ENCODE measurements at places on chromosomes 7 and 10. TPM values are rescaled to one million over a fixed set of nuclear protein-coding genes. Genes with fewer than 3 reads are reported as not detected.

DNA sequence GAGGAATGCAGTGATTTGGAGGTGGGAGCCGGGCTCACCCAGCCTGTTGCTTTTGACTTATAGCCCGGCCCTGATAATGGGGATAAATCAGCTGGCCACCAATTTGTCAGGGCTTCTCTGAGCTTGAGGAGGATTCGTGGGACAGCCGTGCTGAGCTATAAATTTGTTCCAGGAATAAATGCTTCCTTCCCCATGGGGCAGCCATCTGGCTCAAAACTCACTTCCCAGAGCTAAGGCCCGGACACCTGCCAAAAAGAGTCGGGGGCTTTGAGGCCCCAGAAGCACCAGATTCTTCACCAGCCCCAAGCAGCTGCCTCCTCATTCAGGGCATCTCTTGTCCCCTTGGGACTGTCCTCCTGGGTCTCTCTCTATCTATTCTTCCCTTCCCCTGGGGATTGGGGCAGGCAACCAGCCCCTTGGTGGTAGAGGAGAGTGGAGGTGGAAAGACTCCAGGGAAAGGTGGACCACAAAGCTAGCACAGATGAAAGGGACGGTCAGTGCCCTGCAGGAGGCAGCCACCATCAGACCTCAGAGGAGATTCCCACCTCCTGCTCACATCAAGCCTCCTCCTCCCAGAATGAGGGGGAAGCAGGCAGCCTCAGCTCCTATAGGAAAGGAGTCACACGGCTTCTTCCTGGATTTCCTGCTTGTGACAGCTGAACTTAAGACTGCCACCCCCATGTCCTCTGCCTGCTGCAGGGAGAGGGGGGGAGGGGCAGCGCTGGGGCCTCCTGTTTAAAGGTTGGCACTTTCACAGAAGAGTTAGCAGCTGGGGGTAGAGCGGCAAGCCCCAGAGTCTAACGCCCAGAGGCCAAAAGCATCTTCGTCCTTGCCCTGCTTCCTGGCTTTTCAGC is 44.2 kb upstream of the LRRC4 start:
- DNase-seq, result no peak

DNA sequence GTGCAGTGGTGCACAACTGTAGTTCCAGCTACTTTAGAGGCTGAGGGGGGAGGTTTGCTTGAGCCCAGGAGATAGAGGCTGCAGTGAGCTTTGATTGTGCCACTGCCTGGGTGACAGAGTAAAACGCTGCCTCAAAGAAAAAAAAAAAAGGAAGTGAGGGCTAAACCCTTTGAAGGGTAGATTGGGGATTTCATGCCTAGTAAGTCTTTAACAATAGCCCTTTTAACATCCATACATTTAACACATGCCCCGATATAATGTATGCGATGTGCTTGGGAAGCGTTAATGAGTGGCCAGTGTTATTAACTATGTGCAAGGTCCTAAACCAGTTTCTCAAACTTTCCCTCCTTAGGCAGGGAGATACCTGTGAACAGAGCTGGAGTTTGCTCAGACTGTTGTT is 229.2 kb upstream of the HPS1 start:
- no peak for DNase-seq

GRCh38 chr10:109974504-109975191 is 33.1 kb upstream of the ADD3 start:
- DNase-seq, result no peak

DNA sequence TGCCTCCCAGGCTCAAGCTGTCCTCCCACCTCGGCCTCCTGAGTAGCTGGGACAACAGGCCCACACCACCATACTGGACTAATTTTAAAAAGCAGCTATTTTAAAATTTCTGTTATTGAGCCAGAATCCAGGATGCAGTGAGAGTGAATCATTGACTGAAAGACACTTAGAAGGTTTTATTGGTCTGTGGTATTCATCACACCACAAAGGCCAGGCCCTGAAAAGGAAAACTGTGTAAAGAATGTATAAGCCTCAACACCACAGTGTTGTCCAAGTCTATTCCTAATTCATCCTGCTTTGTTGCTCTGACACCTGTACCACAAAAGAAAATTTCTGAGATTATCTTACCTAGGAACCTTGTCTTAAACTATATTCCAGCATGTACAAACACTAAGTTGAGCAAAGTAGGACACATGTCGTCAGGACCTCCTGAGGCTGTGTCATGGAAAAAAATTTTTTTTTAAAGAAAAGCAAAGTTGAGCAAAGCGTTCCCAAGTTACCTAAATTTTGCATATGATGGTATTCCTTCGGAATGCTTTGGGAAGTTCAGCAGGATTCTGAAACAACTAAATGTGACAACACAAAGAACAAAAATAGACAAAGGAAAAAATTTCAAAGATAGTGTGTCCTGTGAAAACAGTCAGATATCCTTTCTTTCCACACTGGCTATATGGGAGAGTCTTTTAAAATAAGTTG is 129.6 kb upstream of the MKLN1 start:
- no peak for DNase-seq

GRCh38 chr10:78650122-78650521 is 418.6 kb upstream of the ZMIZ1 start:
- DNase-seq, result no peak

GRCh38 chr10:6796231-6796630 is 216.2 kb upstream of the PRKCQ start:
- no peak for DNase-seq

- no peak for DNase-seq
Observed at GRCh38 chr10:72285972-72286521, 12.3 kb downstream of the DDIT4 start.

DNA sequence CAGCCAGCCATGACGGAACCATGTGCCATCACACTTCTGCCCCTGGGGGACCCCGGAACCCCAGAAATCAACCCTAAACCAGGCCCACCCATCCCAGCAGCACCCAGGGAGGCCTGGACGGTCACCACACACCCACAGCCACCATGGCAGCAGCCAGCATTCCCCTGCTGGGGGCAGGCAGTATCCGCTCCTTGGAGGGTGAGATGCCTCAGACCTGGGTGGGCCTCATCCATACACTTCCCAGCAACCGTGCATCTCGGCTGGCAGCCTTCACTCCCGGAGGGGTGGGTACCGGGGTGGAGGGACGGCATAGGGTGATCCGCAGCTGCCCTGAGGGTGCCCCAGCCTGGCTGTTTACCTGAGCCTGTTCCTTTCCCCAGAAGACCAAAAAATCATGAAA is 69.1 kb upstream of the FAM20C start:
- no peak for DNase-seq

- peak; percentile 85 for DNase-seq
Observed at GRCh38 chr7:156640949-156641485, 443 bp downstream of the RNF32 start.

- DNase-seq, result no peak
Observed at GRCh38 chr7:81925530-81925929, 155.7 kb upstream of the HGF start.

DNA sequence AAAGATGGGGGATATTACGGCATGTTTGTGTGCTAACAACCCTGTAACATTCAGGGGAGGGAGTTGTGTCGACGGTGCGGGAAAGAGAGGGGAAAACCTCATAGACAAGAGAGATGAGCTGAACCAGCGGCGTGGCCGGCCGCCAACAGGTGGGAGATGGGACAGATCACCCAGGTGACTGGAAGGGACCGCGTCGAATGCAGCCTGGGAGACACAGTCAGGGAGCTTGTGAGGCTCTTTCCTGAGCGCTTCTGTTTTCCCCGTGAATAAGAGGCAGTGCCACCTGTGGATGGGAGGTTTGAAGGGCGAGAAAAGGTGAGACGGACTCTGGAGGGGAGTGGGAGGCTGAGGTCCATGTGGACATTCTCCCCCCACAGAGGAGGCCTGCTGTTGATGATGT is 9.9 kb upstream of the PRKAG2 start:
- peak; percentile 52 for DNase-seq

DNA sequence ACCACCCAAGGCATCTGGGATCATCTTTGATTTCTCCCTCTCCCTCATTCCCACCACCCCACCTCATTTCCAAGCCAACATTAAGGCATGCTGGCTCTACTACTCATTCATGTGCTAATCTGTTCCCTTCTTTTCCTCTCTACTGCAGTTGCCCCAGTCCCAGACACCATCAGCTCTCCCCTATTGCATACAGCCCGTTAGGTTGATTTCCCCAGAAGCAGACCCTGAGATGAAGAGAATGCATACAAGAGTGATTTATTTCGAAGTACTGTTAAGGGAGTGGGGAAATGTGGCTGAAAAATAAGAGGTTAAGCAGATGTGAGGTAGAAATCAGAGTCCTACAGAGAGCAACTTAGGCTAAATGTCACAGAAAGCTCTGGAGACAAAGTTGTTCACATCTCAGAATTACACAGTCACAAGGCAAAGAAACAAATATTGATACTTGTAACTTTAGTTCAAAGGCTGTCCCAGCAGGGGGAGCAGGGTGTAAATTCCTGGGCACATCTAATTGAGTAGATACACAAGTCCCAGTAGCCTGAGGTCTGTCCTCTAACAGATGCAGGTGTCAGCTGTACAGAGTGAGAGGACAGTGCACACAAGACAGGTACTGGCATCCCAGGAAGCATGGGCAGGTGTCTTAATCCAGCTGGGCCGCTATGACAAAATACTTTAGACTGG is 20.9 kb downstream of the AKR1D1 start:
- DNase-seq, result no peak

GRCh38 chr7:2402687-2403013 is 761 bp upstream of the CHST12 start:
- DNase-seq, result no peak

GRCh38 chr7:64636386-64636785 is 29.5 kb upstream of the ZNF107 start:
- no peak for DNase-seq

GRCh38 chr7:38660427-38661099 is 29.4 kb upstream of the AMPH start:
- no peak for DNase-seq

GRCh38 chr10:8316284-8316683 is 261.8 kb downstream of the GATA3 start:
- DNase-seq, result no peak

DNA sequence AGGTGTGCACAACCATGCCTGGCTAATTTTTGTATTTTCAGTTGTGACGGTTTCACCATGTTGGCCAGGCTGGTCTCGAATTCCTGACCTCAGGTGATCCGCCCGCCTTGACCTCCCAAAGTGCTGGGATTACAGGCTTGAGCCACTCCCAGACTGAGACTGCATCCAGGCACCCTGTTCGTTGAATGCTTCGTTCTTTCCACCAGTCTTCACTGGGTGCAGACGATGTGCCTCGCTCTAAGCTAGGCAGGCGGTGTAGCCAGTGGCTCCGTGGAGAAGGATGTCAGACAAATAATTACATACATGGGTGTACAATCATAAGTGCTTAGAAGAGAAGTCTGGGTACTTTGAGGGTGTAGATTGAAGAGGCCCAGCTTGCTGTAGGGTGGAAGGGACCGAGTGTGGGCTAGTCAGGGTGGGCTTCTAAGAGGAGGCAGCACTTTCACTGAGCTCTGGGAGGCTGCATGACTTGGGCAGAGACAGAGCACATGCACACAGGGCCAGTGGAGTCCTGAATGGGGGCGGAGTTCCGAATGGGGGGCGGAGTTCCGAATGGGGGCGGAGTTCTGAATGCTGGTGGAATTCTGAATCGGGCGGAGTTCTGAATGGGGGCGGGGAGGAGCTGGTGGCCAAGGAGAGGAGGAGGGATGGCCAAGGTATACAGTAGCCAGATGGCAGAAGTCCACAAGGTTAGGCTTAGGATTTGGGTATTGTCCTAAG is 74.3 kb downstream of the COL26A1 start:
- DNase-seq, result no peak

GRCh38 chr10:89662596-89662995 is 17.6 kb upstream of the PANK1 start:
- no peak for DNase-seq

- DNase-seq, result no peak
Observed at GRCh38 chr7:131057015-131057793, 270.5 kb upstream of the MKLN1 start.

GRCh38 chr10:91759581-91759986 is 38.6 kb upstream of the TNKS2 start:
- DNase-seq, result no peak

GRCh38 chr7:351256-351655 is 61.3 kb downstream of the FOXL3 start:
- DNase-seq, result no peak

- DNase-seq, result no peak
Observed at GRCh38 chr7:41305001-41305400, 397.9 kb downstream of the INHBA start.

- DNase-seq, result no peak
Observed at GRCh38 chr7:145382762-145383161, 546.9 kb upstream of the TPK1 start.

DNA sequence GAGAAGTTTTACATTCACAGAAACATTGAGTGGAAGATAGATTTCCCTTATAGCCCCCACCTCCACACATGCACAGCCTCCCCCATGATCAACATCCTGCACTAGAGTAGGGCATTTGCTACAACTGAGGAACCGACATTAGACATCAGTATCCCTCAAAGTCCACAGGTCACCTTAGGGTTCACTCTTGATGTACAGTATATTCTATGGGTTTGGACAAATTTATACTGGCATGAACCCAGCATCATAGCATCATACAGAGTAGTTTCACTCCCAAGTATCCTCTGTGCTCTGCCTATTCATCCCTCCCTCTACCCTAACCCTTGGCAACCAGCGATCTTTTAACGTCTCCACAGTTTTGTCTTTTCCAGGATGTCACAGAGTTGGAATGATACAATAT is 64.4 kb downstream of the VSTM4 start:
- DNase-seq, result no peak

DNA sequence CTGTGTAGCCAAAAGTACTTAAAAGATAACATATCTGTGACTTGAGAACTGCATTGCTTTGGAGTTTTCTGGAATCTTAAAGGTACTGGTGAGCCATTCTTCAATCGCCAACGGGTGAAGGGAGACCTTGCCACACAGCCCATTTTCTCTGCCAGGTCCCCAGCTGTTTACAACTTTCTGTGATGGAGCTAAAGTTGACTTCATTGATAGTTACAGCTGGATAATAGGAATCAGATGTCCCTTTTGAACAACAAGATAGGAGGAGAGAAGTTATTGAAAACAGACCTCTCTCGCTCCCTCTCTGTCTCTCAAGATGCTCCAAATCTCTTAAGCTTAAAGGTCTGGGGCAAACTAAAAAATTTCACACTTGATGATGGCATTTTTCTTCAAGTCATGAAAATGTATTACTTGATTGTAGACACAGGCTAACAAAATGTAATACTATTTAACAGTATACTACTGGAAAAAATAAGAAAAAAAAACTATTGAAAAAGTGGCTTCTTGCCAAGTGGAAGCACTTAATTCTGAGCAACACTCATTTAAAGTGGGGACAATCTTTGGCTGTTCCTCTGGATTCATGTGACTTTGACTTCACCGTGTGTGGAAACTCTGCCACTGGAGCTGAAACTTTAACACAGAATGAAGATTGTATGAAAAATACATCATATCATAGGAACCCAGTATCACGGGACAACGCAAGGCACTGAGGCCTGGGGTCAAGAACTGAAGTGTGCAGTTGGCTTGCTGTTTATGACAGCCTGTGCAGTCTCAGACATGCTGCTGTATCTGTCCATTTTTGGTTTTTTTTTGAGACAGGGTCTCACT is 78.4 kb upstream of the AFAP1L2 start:
- DNase-seq, result no peak

INMT gene
- total RNA-seq, result 83.8 TPM

DHTKD1 gene
- 12.5 TPM for total RNA-seq

ZNF485 gene
- total RNA-seq, result 2.9 TPM

ATG9B gene
- total RNA-seq, result not detected

NEBL gene
- 3.5 TPM for total RNA-seq

SFMBT2 gene
- 8.9 TPM for total RNA-seq

NPSR1 gene
- not detected for total RNA-seq

MNX1 gene
- total RNA-seq, result not detected

NPY4R gene
- not detected for total RNA-seq

CCDC201 gene
- not detected for total RNA-seq

PCLO gene
- total RNA-seq, result 1.2 TPM

MYH16 gene
- not detected for total RNA-seq

ITPRID1 gene
- not detected for total RNA-seq

BAMBI gene
- 12.9 TPM for total RNA-seq

Measured in posterior vena cava (tissue), 2 donors.